ENCODE measurements at places on chromosomes 5 and 9. TPM values are rescaled to one million over a fixed set of nuclear protein-coding genes. Genes with fewer than 3 reads are reported as not detected.

The MCTP1 gene
- 171 TPM for total RNA-seq

The PCDHB16 gene
- total RNA-seq = 0.65 TPM

The TNFSF15 gene
- 19.3 TPM for total RNA-seq

The CDKN2B-AS1 gene
- 4.2 TPM for total RNA-seq

The KIF20A gene
- total RNA-seq = 61.7 TPM

The APBA1 gene
- total RNA-seq = 22.5 TPM

The FYB1 gene
- total RNA-seq = not detected

The RXFP3 gene
- not detected for total RNA-seq

The CTSV gene
- total RNA-seq = 0.67 TPM

The AJM1 gene
- total RNA-seq = 0.65 TPM

The NOL8 gene
- 22.5 TPM for total RNA-seq

The CTXN3 gene
- not detected for total RNA-seq

The TMC1 gene
- 0.33 TPM for total RNA-seq

The PCDHB11 gene
- 0.65 TPM for total RNA-seq

The KCTD16 gene
- 0.19 TPM for total RNA-seq

The TAF11L10 gene
- not detected for total RNA-seq

The ACO1 gene
- total RNA-seq = 64.4 TPM

The BTNL9 gene
- total RNA-seq = 0.19 TPM

The PRRX2 gene
- total RNA-seq = 0.38 TPM

The ZNF483 gene
- total RNA-seq = 2.9 TPM

The CTNNAL1 gene
- 92.6 TPM for total RNA-seq

The CHSY3 gene
- total RNA-seq = 1.3 TPM

The FBXO10 gene
- 11.8 TPM for total RNA-seq

The CMYA5 gene
- 0.33 TPM for total RNA-seq

The WNT8A gene
- total RNA-seq = under 0.01 TPM

The ADAMTSL2 gene
- not detected for total RNA-seq

The SPINK7 gene
- not detected for total RNA-seq

The CCL21 gene
- total RNA-seq = not detected

The FOXD4 gene
- total RNA-seq = 0.19 TPM

The GBA2 gene
- total RNA-seq = 133 TPM

The GARIN3 gene
- not detected for total RNA-seq

The SYK gene
- total RNA-seq = not detected

The PCAT7 gene
- total RNA-seq = not detected

The FASTKD3 gene
- 15.8 TPM for total RNA-seq

The KIF4B gene
- 0.33 TPM for total RNA-seq

The PFN3 gene
- total RNA-seq = not detected

The PCYOX1L gene
- total RNA-seq = 15.4 TPM

The PGM5 gene
- total RNA-seq = 3.2 TPM

The GNG10 gene
- total RNA-seq = 54.5 TPM

The GPX3 gene
- 2.3 TPM for total RNA-seq

The HACD4 gene
- total RNA-seq = 0.19 TPM

The HAVCR1 gene
- total RNA-seq = not detected

The BARHL1 gene
- total RNA-seq = not detected

The PCDHB13 gene
- total RNA-seq = 1.3 TPM

The DHX29 gene
- total RNA-seq = 39.6 TPM

The MFAP3 gene
- 101 TPM for total RNA-seq

The SVEP1 gene
- 0.33 TPM for total RNA-seq

The PCDHA12 gene
- total RNA-seq = under 0.01 TPM

The AQP7 gene
- total RNA-seq = 0.19 TPM

The IL3 gene
- total RNA-seq = not detected

The IFNB1 gene
- not detected for total RNA-seq

The COL15A1 gene
- total RNA-seq = 1.6 TPM

The GABRA6 gene
- total RNA-seq = not detected

The FREM1 gene
- total RNA-seq = not detected

The IL17B gene
- total RNA-seq = not detected
